Activated naive CD4-positive, alpha-beta T cell (primary cell): ENCODE measurements at places on chromosomes 2 and 18.

DNA sequence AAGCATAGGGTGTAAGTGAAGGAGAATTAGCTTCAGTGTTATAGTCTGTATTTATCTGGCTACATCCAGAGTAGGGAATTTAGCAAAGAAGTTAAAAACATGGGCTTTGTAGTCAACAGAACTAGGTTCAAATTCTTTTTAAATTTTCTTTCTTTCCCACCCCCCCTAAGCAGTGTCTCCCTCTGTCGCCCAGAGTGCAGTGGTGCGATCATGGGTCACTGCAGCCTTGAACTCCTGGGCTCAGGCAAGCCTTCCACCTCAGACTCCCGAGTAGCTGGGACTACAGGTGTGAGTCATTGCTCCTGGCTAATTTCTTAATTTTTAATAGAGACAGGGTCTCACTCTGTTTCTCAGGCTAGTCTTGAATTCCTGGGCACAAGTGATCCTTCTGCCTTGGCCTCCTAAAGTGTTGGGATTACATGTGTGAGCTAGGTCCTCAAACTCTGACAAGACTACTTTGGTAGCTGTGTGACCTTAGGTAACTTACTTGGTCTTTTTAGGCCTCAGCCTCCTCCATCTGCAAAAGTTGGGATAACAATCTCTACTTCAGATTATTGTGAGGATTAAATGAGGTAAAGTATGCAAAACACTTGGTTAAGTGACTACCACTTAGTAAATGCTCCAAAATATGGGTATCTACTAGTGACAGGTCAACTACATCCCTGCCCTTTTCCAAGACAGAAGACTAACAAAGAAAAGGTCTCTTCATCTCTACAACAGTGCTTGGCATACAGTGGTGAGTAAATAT lies 17.8 kb downstream of the DOK1 start:
- DNase-seq, result no peak

GRCh38 chr2:114160263-114160981 lies 270.5 kb downstream of the ACTR3 start:
- no peak for DNase-seq

- DNase-seq, result peak; percentile 17
These were observed 2.1 kb upstream of the PCBP1 start for GRCh38 chr2:70084973-70085710.

GRCh38 chr18:33581856-33582255 lies 3.8 kb downstream of the ASXL3 start:
- no peak for DNase-seq

DNA sequence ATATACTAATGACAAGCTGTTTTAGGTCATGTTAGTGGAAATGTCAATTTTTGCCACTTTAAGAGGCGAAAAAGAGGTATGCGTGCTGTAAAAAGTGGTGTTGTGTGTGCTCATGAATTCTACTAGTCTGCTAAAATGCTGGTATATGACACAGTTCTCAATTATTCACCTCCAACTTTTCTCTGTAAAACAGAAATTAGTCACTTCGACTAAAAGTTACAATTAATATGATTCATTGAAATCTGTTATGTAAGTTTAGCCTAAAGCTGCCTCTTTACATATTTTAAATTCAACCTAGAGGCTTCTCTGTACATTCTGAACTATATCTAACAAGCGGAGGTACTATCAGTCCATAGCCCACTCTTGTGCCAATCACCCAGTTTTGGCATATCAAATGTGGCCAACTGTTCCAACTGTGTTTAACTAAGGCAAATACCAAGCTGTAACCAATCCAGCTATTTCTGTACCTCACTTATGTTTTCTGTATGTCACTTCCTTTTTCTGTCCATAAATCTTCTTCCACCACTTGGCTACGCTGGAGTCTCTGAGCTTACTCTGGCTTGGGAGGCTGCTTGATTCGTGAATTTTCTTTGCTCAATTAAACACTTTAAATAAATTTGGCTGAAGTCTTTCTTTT lies 20.8 kb downstream of the BAZ2B start:
- no peak for DNase-seq

DNA sequence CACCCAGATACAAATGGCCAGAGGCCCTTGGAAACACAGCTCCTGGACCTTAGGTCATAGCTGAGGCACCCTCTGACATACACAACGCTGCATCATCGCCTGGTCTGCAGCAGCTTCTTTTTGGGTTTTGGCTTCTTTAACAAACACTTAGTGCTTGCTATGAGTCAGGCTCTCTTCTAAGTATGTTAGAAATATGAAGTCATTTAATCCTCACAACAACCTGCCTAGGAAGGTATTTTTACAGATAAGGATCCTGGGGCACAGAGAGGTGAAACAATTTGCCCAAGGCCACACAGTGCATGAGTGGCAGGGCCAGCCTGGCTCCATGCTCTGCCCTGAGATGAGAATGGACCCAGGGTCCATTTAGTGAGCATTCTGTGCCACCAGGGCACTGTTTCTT lies 96.6 kb downstream of the TMEM17 start:
- no peak for DNase-seq

GRCh38 chr2:240374085-240374907 lies 61.2 kb upstream of the GPC1 start:
- DNase-seq, result no peak

GRCh38 chr18:22844190-22844589 lies 88.9 kb upstream of the RBBP8 start:
- DNase-seq, result no peak

DNA sequence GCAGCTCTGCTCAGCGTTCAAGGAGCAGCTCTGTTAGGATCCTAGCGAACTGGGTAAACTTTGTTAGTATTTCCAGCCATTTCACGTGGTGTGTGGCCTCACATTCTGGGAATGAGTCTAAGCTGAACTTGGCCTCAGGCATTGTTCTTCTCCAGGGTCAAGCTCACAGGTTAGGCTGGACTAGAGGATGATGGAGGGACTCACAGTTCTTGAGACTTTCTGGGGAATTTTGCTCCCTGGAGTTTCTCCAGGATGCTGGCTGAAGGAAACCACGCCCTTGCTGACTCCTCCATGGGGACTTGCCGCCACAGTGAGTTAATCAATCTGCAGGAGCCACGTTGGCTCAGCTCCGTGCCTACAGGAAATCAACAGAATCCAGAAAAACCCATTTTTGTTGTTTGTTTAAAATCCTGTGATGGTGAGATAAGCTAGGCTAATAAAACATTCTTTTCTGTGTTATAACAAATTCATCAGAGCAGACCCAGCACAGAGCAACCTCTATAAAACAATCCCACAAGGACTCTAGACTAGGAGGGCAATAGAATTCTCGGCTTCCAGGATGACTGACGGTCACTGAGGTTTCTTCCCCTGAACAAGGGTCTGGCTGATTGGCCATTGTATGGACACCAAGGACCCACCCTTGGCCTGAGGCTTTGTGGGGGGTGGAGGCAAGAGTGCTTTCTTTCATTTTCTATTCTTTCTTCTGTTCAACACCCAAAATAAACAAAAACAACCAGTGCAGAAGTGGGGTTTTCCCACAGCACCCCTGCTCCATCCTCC lies 12.6 kb downstream of the CNDP1 start:
- DNase-seq, result no peak

DNA sequence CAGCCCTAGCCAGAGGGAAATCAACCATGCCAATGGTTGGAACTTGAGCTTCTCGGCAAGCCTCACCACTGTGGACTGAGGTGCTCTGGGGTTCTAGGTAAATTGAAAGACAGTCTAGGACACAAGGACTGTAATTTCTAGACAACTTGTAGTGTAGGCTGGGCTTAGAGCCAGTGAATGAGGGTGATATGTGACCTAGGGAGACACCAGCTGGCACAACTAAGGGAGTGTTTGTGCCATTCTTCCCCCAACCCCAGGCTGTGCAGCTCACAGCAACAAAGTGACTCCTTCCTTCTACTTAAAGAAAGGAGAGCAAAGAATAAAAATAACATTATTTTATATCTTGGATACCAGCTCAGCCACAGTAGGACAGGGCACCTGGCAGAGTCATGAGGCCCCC lies 1690.7 kb upstream of the TMEFF2 start:
- no peak for DNase-seq

DNA sequence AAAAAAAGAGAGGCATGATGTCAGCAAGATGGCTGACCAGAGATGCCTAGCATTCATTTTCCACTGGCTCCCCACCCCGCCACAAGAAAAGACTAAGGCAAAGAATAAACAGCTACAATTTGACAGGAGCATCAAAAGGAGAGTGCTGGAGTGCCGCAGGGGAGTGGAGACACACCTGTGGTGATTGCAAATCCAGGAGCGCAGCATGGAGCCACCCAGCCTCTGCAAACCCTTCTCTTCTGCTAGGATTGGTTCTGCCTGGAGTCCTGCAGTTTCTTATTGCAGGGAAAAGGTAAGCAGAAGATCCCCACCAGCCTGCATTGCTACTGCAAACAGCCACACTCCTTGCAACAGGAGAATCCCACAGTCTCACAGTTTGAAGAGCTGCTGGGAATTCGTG lies 26.1 kb downstream of the BOLL start:
- DNase-seq, result no peak

DNA sequence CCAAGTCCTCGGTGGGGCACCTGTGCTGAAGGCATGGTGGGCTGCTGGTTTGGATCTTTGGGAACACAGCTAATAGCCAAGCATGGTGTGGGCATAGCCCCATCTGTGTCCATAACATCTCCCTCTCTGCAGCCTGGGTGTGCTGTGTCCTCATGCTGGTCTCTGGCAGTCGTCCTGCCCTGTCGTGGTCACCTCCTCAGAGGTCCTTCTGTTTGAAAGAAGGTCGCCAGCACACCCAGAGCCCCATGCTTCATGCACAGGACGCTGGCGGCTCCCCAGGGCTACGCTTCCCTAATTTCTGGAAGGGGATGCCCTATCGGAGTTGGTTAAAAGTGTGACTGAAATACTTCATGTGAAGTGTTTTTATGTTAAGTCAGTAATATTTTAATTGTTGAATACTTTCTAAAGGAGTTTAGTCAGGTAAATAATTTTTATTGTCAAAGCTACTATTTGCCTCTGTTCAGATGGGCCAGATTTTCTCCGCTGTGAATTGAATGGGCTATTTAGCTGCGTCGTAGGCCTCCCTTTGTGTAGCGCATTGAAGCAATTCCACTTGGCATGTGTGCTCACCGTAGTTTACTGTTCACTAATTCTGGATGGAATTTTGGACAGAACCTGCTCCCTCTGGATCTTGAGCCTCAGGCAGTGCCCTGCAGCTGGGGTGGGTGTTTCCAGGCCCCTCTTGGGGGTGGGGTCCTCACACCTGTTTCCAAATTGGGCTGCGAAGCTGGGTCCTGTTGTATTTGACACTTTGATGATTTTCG lies 81.9 kb downstream of the WDSUB1 start:
- no peak for DNase-seq

DNA sequence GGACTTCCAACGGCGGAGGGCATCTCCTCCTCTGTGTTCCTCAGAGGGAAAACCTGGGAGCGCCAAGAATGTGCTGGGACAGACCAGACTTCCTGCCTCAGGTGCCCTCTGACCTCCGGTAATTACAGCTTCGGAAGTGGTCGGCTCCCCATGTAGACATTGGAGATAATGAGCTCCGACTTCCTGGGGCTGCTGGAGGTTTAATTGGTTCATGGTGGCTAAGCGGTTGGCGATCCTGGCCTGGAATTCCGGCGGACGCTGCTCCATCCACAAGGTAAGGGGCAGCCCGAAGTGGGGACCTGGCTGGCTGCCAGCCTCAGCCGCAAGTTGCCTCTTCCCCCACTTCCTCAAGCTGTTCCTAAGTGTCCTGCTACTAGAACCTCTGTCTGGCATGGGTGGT lies 83.2 kb upstream of the EPC2 start:
- no peak for DNase-seq

GRCh38 chr2:179487010-179487731 lies 222.5 kb upstream of the SESTD1 start:
- no peak for DNase-seq

DNA sequence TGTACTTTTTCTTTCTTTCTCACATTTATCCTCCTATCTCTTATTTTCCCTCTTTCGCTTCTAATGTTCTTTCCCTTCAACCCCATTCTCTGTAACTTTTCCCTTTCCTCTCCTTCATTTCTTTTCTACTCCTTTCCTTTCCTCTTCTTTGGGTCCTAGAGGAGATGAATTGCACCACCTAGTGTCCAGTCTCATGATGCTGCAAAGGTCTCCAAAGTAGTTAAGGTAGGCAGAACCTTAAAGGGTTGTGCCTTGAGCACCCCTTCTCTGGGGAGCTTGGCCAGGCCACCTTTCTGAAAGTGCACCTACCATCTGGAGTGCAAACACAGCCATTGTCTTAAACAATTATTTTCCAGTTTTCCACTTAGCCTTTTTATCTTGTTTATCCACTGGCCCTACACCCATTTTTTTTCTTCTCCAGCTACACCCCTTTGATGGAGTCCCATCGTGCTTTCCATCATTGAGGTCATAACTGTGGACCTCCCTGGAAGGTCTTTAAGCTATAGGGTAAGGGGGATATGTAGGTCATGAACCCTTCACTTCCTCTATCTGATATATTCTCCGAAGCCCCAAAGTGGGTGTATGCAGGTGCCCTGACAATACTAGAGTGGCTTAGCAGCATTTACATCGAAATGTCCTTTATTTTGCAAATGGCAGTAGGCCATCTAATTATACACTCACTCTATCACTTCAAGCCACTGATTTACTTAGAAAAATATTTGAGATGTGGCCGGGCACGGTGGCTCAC lies 155.9 kb downstream of the ESCO1 start:
- DNase-seq, result no peak

- no peak for DNase-seq
These were observed 220.9 kb upstream of the PID1 start for GRCh38 chr2:229492034-229492433.

GRCh38 chr2:36453652-36454051 lies 98.1 kb downstream of the CRIM1 start:
- no peak for DNase-seq

DNA sequence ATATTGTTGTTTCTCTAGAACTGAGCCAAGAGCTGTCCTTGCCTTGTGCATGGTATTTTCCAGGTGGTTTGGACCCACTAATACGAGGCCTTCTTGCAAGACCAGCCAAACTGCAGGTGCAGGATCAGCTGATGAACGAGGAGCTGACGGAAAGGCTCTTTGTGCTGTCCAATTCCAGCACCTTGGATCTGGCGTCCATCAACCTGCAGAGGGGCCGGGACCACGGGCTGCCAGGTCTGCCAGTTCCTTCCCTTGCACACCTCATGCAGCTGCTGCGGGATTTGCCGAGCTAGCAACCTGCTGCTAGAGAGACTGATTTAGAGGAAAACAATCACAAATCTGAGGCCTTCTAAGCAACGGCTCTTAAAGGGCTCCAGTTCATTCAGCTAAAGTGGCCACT lies 74.5 kb downstream of the TPO start:
- no peak for DNase-seq

DNA sequence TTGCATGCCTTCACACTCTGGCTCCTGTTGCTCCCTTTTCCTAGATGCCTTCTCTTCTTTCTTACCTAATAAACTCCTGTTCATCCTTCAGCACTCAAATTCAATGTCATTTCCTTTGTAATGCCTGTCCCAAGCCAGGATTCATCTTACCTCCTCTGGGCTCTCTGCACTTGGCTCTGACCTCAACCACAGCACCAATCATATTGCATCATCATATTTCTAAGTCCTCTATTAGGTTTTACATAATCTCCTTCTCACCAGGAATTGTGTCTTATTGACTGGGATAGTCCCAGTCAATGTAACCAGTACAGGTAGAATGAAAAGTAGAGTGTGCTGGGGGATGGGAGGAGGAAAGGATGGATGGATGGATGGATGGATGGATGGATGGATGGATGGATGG lies 187.1 kb downstream of the NRP2 start:
- no peak for DNase-seq
